ENCODE measurements at places on chromosomes 4 and X.
A peak's percentile ranks its signal among the peaks of the same experiment; 100 is the strongest.

GRCh38 chr4:183540410-183541009 is 35.7 kb downstream of the ING2 start:
- DNase-seq: no peak

GRCh38 chr4:80187677-80188076 is 9.6 kb upstream of the PRDM8 start:
- DNase-seq: no peak

- no peak for DNase-seq
Measured at GRCh38 chrX:149467920-149468319, 37.2 kb downstream of the IDS start.

DNA sequence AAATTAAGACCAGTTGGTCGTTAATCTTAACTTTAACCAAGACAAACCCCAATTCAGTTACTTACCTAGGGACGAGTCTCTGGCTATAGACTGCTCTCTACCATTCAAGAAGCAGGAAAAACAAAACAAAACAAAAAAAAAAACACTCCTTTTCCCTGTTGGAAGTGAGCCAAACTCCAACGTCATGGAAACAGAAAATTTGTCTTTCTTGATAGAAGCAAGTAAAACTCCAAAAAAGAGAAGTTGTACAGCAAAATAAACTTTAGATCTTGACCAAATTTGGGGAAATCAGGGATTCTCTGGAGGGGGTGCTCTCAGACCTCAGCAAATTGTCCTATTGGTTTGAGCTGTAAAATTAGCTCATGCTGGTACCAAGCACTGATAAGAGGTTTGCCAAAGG is 3.7 kb downstream of the CNGA1 start:
- DNase-seq: no peak

- DNase-seq: no peak
Measured at GRCh38 chrX:20517565-20517964, 250.9 kb upstream of the RPS6KA3 start.

- no peak for DNase-seq
Measured at GRCh38 chr4:110196871-110197528, 1.4 kb downstream of the ELOVL6 start.

DNA sequence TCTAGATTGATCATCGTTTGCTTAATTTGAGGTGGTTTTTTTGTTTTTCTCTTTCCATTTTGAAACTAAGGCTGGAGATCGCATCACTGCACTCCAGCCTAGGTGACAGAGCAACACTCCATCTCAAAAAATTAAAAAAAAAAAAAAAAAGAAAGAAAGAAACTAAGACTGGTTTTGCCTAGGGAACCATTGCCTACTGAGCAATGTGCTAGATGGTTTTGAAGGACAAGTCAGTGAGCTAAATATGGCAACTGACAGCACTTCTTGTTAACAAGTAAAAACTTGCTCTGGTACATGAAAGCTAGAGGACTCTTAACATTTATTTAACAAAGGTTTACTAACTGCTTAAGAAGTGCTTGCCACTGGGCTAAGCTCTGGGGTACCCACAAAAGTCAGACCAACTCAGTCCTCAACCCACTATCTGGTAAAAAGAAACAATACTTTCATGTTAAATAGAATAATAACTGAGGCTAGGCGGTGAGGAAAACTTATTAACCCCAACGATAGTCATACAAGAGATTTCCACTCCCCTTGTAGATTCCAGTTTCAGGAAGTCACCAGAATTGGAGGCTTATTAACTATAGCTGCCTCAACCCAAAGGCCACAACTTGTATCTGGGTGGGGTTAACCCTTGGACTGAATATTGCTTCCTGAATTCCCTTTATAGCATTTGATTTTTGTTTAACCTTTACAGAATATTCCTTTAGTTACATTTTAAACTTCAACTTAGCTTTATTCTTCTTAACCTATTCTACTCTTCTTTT is 111.6 kb downstream of the FRYL start:
- DNase-seq: no peak

DNA sequence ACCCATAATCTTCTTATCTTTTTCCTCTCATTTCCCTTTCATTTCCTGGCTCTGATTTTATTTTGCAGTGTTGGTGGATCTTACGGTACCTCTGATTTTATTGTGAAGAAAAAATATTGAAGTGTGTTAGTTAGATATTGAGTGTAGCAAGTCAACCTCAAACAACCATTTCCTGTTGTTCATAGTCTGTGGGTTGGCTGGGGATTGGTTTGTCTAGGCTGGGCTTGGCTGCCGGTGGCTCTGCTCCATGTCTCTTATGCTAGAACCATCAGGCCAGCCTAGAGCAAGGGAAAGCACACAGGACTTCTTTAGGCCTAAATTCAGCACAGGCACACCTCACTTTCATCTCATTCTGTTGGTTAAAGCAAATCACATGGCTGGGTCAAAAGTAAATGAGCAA is 383.1 kb upstream of the LCORL start:
- no peak for DNase-seq

DNA sequence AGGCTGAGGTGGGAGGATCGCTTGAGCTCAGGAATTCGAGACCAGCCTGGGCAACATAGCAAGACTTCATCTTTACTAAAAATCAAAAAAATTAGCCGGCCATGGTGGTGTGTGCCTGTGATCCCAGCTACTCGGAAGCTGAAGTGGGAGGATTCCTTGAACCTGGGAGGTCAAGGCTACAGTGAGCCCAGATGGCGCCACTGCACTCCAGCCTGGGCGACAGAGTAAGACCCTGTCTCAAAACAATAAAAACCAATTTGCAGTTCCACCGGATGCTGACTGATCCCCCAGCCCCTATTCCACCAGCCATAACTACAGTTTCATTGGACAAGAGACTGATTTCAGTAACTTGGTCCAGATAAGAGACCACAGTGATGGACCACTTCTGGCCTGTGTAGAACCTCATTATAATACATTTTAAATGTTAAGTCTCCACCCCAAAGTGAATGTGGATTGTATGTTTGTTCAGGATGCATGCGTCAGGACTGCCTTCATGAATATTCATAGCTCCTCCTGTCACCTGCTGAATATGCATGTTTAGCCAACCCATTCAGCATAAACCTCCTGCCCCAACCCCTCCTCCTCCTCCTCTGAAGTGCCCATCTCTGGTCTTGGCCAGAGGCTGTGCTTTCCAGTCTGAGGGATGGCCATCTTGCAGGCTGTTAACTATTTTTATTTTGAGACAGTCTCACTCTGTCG is 2.3 kb upstream of the SLBP start:
- no peak for DNase-seq

DNA sequence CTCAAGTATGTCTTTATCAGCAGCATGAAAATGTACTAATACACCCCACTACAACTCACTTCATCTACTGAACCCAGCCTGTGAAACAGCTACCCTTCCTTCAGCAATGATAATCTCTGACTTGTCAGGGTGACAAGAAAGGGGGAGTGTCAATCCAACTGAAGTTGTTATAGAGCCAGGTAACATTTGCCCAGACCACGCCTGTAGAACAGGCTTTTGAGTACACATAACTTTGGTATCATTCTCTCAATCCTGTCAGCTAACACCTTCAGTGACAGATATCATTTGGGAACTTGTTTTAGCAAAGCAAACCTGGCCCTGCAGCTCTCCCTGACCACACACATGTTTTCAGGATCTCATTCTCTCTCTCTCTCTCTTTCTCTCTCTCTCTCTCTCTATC is 592.2 kb downstream of the SMARCA1 start:
- DNase-seq: no peak

DNA sequence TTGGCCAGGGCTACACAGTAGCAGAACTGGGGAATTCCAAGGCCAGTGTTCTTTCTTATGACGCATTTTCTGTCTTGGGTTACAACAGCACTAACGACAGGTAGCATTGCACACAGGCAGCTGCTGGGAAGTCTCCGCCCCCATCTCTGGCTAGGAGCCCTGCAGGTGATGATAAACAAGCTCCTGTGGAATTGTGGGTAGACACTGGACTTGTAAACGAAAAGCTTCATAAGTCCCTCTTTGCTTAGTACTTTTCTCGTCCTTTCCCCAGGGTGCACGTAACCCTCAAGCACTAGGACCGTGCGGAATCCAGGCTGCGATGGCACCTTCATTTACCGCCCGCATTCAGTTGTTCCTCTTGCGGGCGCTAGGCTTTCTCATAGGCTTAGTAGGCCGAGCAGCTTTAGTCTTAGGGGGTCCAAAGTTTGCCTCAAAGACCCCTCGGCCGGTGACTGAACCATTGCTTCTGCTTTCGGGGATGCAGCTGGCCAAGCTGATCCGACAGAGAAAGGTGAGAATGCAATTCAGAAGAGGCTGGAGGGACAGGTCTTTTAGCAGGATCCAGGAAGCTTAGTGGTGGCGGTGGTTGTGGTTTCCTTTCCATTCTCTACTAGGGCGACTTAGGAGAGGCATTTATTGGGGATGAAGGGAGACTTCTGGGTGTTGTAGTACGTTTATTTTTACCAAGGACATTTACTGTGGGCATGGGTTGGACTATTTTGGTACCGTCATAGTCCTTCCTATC is at the start of gene FAAH2:
FAAH2 (plus strand) TSS at position 200 of the 745 bp plus-strand sequence; CDS start at position 320, 120 bp downstream.
- DNase-seq: peak; percentile 74

DNA sequence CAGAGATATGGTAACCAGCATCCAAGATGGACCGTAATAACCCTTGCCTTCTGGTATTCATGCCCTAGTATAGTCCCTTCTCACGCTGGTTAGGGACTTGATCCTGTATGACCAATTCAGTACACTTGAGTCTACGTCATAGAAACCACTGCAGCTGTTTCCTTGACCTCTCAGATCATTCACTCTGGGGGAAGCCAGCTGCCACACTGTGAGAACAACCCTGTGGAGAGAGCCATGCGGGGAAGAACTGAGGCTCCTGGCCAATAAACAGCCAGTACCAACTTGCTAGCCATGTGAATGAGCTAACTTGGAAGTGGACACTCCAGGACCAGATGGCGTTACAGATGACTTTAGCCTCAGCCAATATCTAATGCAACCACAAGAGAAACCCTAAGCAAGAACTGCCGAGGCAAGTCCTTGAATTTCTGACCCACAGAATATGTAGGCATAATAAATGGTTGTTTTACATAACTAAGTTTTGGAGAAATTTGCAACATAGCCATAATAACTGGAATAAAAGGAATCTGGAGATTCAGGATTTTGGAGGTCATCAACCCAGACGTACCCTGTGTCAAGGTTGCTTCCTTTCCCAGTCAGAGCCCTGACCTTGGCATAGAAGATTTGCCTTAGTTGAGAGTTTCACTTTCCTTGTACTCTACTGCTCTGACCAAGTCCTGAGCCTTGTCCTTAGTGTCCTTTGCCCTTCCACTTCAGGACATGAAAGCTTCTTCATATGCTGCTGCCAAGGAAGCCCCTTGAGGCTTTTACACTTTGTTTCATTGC is 87.3 kb upstream of the ZNF81 start:
- DNase-seq: no peak

DNA sequence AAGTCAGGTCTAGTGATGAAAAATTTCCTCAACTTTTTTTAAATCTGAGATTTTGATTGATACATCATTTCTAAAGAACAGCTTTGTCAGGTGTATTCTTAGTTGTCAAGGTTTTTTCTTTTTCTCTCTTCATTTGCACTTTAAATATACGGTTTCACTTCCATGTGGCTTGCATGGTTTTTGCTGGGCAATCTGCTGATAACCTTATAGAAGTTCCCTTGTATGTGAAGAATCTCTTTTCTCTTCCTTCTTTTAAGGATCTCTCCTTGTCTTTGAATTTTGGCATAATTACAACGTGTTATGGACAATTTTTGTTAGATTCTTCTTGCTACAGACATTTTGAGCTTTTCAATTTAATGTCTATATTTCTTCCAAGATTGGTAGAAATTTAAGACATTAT is 76.4 kb downstream of the ZNF721 start:
- DNase-seq: no peak

DNA sequence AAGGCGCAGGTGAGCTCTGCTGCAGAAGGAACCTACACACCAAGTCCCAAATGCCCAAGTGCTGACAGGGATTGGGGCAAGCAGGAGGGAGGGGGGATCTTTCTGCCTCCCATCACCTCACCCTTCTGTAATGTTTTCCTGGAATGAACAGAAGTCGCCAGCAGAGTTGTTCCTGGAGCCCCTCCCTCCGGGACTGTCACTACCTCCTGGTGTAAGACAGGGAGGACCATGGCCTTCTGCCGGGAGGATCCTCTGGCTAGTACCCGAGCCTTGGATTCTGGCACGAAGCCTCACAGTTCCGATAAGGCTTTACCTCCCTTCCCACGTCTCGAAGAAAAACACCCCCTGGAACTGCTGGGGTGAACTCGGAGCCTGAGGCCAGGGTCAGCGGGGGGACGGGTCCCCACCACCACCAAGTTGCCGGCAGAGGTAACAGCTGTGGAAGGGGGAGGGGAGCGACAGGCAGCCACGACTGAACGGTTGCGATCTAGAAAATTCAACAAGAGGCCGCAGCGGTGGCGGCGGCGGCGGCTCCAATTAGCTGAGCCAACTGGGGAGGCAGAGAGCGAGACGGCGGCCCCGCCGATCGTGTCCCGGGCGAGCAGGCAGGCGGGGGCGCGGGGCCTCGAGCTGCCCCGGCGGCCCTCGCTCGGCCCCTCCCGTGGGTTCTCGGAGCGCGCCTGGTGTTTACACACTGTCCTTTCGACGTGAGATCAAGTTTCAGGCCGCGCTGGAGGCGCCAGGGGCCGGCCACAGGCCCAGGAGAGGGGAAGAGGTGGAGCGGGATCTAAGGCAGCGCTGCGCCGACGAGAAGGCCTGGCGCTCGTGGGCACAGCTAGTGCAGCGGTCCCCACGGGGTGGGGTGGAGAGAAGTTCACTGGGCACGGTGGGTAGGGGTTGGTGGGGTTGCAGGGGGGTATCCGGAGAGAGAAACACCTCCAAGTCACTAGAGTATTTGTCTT is 53.7 kb upstream of the BCOR start:
- no peak for DNase-seq

All from T follicular helper cell (primary cell).